ENCODE measurements at places on chromosomes 13 and 19.

DNA sequence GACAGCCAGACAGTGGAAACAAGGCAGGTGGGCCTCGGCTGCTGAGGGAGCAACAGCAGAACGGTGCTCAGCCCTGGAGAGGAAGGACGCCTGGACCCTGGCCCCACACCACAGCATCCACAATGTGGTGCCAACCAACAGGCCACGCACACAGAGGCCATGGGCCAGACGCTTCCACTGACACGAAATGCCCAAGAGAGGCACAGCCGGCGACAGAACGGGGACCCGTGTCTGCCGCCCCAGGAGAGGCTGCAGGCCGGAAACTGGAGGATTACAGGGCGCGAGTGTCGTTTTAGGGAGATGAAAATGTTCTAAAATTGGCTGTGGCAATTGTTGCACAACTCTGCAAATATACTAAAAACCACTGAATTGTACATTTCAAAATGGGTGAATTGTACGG is 69.7 kb downstream of the RASA3 start:
- no peak for DNase-seq

DNA sequence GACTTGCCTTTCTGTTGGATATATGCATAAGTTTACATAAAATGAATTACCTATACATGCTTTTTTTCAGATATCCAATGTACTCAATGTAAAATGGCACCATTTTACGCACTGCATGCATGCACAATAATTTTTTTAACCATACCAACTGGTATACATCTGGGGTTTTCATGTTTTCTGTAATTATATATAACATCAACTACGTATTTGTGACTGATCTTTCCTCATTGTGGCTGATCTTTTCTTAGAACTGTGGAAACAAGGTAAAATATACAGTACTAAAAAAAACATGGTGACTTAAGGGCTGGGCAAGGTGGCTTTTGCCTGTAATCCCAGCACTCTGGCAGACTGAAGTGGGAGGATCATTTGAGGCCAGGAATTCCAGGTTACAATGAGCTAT is 18.5 kb downstream of the PSPC1 start:
- DNase-seq: no peak

- no peak for DNase-seq
Measured at GRCh38 chr19:50739132-50739913, 16.2 kb downstream of the CLEC11A start.

- DNase-seq: no peak
Measured at GRCh38 chr13:80012251-80012650, 328.7 kb downstream of the SPRY2 start.

DNA sequence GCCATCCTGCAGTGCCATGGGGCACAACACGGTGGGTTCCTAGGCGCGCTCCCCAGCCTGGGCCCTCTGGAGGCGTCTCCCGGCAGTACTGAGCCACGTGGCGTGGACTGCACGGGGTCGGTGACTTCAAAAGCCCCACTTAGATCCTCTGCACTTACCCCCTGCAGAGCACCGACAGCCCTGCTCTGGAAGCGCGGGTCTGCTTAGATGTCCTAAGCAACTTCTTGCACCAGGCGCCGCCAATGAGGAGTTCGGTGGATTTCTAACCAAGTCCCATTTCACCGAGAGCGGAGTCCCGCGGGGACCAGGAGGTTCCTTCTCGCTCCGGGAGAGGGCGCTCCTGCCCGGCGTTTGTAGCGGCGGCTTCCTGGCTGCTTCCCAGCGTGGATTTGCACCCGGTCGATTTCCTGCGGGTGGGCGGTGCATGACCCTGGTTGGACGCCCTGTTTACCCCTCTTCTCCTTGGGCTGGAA is 25.2 kb upstream of the ZNF845 start:
- DNase-seq: no peak

DNA sequence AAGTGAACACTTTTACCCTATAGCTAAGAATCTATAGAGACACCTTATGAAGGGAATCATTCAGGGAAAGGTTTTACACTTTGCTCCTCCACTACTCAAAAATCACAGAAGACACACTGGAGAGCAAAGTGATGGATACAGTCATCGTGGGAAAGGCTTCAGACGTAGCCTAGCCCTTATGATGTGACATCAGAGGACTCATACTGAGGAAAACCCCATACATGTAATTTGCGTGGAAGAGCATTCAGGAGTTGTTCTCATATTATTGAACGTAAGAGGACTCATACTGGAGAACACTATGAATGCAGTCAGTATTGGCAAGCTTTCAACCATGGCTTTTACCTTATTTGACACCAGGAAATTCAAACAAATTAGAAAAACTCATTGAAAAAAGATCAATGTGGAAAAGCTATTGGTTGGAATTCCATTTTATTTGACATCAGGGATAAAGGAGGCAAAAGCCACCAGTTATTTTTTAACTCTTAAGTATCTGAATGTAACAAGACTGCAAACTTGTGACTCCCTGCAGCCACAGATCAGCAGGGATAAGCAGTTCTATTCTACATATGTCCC is 16.1 kb upstream of the ZNF274 start:
- DNase-seq: no peak

DNA sequence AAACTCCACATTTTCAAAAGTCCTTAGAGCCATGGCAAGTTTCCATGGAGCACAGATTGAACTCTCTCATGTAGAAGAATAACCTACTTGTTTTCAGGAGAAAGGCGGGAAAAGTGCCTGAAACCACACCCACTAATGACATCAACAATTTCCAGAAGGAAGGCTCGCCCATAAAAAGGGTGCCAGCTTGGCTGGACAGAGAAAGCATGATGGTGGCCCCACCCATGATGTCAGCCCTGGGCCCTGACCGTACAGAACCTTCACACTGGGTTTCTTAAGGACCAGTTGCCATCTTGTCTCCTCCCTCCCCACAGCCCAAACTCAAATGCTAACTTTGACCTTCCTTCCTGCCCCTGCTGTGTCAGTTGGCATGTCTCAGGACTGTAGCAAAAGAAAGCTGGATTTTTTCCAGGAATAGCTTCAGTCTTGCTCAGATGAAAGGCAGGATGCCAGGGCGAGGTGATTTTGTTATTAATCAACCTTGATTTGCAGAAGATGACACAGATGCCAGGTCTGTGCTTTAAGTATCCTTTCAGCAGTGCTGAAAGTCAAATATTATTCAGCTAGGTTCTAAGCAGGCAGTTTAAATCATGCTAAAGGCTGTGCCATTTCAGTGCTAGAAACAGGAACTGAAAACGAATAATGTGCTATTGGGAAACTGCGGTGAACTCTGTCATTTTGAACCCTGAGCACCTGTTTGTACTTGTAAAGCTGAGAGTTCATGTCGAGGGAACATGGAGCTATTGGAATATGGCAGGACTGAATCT is 89.5 kb upstream of the RFC3 start:
- no peak for DNase-seq

DNA sequence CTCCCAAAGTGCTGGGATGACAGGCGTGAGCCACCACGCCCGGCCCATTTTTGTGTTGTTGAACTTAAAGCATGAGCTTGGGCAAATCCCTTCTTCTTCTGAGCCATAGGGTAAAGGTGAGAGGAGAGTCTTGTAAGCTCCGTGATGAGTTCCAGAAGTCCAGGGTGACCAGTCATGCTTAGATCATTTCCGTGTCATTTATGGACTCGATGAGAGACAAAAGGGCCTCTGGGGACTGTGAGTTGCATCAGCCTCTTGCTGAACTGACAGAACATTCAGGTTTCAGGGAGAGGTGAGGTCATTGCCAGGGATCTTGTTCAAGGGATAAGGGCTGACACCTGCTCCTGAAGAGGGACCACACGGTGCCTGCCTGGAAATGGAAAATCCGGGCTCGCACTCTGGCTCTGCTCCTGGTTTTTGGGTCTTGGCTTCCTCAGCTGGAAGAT is 53.6 kb downstream of the GADD45B start:
- DNase-seq: peak; percentile 94

- DNase-seq: no peak
Measured at GRCh38 chr13:84910423-84910822, 888.8 kb downstream of the SLITRK6 start.

- no peak for DNase-seq
Measured at GRCh38 chr19:20664901-20665781, 3.8 kb upstream of the ZNF626 start.

GRCh38 chr19:29389495-29389894 is 136.3 kb upstream of the VSTM2B start:
- no peak for DNase-seq

DNA sequence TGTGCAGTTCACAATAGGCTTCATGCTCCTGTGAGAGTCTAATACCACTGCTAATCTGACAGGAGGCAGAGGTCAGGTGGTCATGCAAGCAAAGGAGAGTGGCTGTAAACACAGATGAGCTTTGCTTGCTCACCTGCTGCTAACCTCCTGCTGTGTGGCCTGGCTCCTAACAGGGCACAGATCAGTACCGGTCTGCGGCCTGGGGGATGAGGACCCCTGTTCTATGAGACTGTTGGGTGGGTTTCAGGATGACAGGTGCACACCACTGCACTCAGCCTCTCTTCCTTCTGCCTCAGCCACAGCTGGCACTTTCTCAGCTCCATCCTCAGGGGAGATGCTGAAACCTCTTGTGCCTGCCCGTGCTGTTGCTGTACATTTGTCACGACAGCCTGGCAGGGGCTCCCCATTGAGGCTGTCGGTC is 9.7 kb downstream of the CLEC4G start:
- DNase-seq: peak; percentile 2

GRCh38 chr13:74040200-74040599 is 94.0 kb downstream of the KLF12 start:
- no peak for DNase-seq

GRCh38 chr13:85806553-85807175 is 7.4 kb upstream of the SLITRK6 start:
- peak; percentile 36 for DNase-seq

DNA sequence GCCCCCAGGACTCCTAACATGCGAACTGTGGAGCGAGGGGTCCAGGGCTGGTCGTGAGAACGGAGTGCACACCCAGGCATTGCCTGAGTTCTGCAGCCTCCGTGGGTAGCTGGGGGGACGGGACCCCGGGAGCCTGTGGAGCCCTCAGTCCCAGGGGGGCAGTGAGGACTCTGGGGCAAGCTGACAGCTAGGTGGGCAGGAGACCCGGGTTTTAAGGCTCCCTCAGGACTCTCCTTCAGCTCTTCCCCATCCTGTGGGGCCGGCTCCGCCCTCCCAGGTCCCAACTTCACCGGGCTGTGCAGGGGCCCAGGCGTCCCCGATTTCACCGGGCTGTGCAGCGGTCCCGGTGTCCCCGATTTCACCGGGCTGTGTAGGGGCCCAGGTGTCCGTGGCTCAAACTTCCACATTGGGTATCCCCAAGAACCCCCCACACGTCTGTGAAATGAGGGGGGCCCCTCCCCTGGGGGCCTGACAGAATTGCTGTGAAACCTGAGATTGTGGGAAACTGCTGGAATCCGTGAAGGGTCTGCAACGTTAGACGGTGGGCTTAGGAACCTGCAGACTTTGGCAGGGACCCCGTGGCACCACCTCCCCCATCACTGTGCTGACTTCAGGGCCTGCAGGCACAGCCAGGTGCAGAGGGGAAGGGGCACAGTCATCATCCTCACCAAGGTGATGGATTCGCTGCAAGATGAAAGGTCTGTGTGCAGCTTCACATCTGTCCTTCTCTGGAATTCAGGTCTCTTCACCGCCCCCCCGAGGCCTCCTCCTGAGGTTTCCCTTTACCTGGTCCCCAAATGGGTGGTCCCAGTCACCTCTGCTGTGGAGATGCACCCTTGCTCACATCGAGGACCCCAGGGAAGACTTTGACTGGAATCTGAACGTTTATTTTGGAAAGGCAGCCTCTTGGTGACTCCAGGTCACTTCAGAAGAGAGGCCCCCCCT is 73.2 kb upstream of the MCF2L start:
- DNase-seq: no peak

DNA sequence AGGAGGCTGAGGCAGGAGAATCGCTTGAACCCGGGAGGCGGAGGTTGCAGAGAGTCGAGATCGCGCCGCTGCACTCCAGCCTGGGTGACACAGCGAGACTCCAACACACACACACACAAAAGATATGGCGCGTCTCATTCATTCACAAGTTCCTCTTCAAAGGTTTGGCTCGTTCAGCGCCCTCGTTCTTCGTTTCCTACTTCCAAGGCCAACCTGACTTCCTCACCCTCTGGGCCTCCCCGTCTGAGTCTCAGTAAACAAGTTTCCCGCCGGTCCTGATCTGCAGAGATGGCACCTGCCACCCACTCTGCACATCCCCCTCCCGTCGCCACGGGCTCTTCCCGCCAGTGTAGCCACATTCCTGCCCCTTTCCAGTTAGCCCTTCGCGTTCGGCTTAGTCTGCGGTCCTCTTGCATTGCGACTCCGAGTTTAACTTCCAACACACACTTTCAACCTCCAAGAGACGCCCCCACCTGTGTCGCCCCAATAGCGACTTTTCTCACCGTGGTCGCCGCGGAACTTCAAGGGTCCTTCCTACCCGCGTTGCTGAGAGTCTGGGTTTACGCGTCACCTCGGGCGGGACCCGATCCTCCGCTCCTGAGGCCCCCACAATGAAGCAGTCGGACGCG is 1.3 kb upstream of the BSG start:
- DNase-seq: peak; percentile 57
